ENCODE measurements at places on chromosomes 3 and 15.

DNA sequence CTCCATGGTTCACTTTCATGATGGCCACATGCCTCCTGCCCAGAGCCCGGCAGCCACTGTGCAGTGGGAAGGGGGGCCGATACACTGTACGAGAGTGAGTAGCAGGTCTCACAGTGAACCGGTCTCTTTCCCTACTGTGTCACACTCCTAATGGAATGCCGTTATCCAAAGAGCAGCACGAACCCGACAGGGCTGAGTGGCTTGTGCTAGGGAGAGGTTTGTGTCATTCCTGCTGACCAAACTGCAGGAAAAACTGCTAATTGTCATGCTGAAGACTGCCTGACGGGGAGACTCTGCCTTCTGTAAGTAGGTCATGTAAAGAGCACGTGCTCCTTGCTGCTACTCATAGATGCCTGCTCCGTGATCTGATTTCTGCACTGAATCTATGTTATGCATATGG, 105.1 kb downstream of the ARPP21 start:
- DNase-seq: no peak

DNA sequence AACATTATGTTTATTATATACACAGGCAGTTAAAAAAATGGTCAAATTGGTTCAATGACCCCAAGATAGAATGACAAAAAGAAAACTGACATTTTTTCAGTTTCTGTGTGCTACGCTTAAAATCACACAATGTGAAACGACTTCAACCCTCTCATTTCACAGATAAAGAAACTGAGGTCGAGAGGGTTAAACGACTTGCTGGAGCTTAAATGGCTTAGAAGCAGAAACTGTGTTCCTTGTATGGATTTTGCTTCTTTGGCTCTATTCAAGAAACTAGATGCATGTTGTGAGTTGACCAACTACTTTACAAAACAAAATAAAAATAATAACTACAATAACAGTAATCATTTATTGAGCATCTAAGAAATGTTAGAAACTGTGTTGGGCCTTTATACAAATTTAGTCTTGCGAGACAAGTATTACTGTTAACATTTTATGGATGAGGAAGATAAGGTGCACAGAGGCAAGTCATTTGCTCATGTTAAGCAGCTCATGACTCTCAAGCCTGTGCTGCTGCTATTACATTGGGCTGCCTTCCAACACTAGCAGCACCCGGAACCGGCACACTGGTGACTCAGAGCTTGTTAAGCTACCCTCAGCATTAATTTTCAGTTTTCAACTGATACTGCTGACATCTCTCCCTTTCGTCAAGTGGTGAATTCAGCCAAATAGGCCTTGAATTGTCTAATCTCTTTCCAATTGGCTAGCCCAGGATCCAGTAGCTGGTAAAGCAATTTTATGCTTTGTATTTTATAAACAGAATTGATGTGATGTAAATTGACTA, 487.6 kb downstream of the NAALADL2 start:
- no peak for DNase-seq

- no peak for DNase-seq
Observed at GRCh38 chr15:50181201-50181968, 611 bp upstream of the SLC27A2 start.

DNA sequence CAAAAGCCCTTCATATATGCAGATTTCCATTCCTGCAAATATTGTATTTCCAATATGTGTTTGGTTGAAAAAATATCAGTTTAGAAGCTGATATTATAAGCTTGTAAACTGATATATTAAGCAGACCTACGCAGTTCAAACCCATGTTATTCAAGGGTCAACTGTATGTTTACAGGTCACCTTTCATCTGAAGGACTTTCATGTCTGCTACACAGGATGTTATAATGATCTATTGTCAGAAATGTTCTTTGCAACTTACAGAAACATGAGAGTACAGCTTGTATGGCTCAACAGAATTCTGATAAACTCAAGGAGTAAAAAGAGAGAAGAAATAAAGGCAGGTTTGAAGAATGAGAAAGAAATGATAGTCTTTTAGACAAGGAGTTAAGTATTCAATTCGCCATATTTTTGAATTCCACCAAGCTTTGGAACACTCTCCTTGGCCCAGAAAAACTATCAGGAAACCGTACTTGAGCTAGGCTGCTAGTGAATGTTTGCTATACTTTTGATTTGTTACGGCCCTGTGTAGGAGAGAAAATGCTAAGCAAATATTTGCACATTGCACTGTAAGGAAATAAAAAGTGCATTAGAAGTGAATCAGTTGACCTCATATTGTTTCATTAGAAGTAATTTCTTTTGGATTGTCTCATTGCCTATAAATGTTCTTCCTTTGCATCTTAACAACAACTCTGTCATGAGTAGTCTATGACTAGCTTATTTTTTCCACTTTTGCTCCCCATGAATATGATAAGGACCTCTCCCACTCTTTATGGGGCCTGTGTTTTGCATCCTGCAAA, 81.2 kb downstream of the NEK11 start:
- no peak for DNase-seq

GRCh38 chr3:171458071-171458863, 1.9 kb downstream of the TNIK start:
- peak; percentile 14 for DNase-seq

DNA sequence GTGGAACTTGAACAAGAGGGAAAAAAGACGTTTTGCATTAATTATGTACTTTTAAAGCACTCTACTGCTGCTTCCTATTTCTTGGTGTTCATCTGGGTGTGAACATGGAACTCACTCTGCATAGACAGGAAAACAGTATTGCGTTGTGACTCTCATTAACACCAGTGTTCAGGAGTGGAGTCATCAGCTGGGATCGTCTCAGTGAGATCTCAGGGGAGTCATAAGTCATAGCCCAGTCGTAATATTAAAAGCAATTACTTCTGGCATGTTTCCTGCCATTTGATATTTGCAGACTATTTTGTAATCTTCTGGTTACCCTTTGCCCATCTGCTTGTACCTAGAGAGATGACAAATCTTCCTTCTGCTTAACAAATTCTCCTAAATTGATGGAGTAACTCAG, 462.0 kb upstream of the ATP11B start:
- no peak for DNase-seq

GRCh38 chr3:100311011-100311410, 23.5 kb upstream of the NIT2 start:
- DNase-seq: no peak

DNA sequence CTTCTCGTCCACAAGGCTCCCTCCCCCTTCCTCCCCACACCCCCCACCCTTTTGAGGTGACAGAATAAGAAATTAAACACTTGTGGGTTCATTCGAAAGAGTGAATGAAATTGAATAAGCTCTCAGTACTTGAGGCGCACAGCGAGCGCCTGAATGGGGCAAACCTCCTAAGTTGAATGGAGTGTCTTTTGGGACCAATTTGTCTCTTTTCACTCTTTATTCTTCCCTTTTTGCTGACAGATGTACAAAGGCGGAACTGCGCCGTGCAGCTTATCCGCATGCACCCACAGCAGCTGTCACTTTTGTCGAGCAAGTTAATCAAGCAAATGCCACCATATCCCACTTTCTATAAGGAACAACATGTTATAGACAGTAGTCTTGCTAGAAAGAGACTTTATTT, 47.9 kb upstream of the FEZF2 start:
- no peak for DNase-seq

DNA sequence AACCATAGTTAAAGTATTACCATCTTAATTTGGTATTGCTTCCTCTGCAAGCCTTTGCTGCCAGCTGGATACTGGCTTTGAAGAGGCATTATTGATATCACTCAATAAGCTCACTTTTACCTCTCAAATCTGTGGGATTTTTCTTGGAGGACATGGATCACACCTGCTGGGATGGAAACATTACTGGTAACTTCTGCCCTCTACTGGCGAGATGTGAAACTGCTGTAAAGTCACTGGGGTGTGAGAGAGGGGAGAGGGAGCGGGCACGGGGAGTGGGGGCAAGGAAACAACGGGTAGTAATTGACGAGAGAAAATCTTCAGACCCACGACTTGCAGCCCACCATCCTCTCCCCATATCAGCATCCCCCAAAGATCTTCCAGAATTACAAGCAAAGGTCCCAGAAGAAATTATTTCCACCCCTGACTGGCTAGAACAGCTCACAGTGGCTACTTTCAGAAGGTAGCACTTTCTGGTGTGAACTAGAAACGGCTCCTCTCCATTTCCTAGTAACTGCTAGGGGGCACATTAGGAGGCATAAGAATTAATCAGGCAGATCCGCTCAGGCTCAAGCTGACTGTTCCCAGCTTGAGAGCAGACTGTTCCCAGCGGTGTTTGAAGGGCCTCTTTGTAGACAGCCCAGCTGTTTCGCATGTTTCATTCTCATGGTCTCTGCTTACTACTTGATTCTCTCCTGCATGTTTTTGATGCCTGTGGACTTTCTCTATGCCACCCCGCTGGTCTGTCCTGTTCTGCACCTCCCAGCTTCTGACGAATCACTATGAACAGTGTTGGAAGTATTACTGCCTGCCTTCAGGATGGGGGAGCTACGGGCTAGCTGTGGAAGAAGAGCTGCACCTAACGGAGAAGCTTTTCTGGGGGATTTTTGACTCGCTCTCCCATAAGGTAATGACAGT, 230.4 kb upstream of the CHRM5 start:
- no peak for DNase-seq

DNA sequence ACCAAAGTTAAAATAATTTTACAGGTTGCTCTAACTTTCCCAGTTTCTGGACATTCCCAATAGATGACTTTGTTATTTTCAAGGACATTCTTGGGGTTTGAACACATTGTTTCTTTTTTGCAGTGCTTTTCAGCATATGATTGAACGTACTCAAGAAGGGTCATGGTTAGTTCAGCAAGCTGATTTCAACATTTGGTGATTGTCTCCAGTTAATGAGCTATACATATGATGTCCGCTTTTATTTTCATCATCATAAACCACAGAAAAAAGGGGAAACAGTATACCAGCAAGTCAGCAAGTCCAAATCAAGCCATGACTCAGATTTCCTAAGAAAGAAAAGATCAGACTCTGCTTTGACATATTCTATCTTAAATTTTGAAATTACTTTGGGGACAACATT, 69.4 kb downstream of the B3GALNT1 start:
- DNase-seq: no peak

DNA sequence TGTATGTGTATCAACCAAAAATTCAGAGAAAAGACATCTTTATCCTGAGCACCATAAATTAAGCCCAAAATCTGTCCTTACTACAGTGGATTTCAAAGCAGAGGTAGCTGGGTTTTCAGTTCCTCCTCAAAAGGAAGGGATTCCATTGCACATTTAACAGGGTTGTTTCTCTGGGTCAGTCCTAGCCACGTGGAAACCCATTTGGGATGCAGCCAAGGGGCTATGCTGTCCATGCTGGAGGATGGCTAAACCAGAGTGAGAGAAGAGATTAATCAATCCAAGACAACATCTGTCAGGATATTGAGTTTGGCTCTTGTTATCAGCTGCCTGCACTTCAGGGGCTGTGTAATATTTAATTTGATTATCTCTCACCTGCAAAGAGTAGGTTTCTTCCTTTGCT, 28.1 kb downstream of the LSAMP start:
- DNase-seq: no peak

DNA sequence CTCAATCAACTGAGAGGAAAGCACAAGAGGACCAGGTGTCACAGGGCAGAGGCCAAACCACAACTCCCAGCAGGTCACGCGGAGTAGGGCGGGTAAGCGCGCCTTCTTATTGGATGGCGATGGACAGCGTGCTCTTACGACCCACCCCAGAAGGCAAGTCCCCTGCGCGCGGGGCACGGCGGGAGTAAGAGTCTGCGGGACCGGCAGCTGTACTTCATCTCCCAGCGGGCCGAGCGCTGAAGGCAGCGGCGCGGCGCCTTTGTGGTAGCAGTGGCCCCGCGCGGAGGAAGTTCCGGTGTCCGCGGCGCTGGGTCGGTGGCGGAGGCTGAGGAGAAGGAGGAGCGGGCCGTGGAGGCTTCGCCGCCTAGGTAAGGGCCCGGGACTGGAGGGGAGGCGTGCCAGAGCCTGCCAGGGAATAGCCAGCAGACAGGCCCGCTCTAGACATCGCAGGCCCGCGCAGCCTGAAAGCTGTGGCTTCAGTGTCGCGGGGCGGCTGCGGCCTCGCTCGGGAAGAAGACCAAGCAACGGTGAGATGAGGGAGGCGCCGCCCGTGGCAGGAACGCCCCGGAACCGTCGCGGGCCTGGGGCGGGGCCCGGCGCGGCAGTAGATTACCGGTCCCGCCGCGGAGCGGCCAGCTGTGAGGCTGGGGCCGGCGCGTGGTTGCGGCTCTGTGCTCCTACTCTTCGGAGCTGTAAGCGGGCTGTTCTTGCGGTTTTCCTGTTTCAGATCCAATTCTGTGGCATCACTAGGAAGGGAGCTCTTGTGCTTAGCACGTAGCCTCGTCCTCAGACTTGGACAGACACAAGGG, at the start of gene RBM6:
Gene RBM6, plus strand, starts transcription at position 293 of the 809 bp plus-strand sequence. CDS start 22,492 bp downstream, outside the sequence.
- peak; percentile 89 for DNase-seq

DNA sequence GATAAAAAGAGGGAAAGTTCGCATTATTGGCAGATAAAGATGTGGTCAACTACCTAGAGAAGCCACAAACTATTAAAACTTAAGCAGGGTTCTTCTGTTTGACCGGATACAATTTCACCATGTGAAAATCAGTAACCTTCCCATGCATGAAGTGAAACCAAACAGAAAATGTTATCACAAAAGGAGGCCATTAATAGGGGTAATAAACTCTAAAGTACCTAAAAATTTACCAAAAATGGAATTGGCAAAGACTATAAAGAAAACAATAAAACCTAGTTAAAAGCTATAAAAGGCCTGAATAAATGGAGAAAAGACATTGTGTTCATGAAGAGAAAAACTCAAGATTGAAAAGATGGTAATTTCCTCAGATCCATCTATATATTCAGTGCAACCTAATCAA, 83.4 kb downstream of the FEZF2 start:
- DNase-seq: no peak

GRCh38 chr3:73408634-73409033, 216.1 kb downstream of the PDZRN3 start:
- DNase-seq: no peak

DNA sequence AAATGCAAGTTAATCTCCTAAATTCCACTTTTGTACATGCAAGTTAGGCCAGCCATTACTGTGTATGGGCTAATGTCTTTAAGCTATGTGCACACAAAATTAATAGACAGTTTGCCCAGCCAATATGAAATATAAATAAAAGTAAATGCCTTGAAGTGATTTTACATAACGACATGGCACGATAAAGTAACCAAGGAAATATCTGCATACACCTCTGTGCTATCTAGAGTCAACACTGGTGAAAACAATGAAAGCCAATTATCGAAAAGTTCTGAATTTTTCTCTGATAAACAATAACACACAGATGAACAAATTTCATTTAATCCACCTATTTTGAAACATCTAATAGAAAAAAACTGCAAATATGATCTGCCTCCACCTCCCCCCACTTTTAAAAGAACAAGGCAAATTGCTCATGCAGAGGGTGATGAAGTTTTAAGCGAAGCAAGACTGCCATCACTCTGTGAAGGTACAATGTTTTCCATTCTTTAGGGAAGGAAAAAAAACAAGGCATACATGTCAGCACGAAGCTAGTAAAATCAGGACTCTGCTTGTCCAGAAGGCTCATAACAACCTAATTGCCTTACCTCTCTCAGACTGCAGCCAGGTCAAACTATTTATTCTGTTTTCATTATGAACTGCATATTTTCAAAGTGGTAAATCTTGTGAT, 317.7 kb downstream of the MECOM start:
- DNase-seq: no peak
